ENCODE measurements at places on chromosomes 5 and 9.

GRCh38 chr5:74009502-74009901 is 383.5 kb downstream of the ARHGEF28 start:
- DNase-seq = no peak

DNA sequence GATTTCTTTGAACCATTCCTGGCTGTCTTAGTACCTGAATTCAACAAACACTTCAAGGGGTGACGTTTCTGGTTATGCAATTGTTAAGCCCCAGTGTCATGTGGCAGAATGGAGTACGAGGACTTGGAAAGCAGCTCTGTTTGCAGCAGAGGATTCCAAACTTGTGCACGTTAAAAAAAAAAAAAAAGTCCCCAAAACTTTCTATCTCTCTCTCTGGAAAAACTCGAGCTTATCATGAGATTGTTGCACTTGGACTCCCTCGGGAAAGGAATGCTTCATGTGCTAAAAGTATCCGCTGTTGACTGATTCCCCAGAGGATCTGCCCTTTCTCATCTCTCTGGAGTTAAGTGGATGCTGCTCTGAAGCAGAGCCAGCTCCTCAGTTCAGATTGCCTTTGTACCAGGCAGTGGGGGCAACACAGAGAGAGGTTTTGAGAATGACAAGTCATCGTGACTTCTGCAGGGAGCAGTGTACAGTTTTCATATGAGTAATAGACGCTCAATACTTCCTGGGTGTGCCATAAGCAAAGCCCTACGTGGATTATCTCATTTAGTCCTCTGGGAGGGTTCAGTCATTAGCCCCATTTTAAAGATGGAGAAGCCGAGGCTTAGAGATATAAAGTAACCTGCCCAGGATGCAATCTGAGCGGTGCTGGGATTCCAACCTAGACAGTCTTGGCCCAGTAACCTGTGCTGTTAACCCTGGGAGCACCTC is 28.1 kb downstream of the TMOD1 start:
- no peak for DNase-seq

- DNase-seq = peak; percentile 61
Observed at GRCh38 chr5:176629853-176630680, at the start of the genes EIF4E1B and SNCB. Gene EIF4E1B (plus strand): TSS chr5:176630675. CDS start chr5:176642788, 12,113 bp downstream. Gene SNCB (minus strand): TSS chr5:176630534. CDS start chr5:176629654, 880 bp downstream.

GRCh38 chr5:12837592-12837991 is 933.3 kb upstream of the CTNND2 start:
- DNase-seq = no peak

DNA sequence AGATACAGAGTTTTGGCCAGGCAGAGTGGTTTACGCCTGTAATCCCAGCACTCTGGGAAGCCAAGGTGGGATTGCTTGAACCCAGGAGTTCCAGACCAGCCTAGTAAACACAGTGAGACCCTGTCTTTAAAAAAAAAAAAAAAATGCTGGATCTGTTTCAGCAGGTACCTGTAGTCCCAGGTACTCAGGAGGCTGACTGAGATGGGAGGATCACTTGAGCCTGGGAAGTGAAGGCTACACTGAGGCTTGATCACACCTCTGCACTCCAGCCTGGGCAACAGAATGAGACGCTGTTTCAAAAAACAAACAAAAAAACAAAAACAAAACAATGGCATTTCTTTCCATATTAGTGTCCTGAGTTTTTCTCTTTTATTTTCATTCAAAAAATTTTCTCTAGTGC is 19.0 kb downstream of the UNC13B start:
- DNase-seq = no peak

- no peak for DNase-seq
Observed at GRCh38 chr9:4592886-4593285, 69.2 kb upstream of the PLPP6 start.

- DNase-seq = no peak
Observed at GRCh38 chr5:178525906-178526732, 64.1 kb downstream of the COL23A1 start.

DNA sequence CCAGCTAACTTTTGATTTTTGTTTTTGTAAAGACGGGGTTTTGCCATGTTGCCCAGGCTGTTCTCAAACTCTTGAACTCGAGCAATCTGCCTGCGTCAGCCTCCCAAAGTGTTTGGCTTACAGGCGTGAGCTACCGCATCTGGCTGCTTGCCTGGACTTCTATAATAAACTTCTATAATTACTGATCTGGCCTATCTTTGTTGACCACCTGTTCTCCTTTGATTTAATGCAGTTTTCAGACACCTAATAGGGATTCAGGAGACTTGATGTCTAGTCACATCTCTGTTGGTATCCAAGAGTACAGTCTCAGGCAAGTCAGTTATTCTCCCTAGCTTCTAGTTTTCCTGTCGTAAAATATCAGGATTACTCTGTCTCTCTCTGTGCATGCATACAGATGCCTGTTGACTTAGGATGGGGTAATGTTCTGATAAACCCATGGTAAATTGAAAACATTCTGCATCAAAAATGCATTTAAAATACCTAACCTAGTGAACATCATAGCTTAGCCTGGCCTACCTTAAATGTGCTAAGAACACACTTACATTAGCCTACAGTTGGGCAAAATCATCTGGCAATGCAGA is 51.5 kb upstream of the NR3C1 start:
- DNase-seq = no peak

GRCh38 chr9:99925541-99925940 is 19.1 kb downstream of the STX17 start:
- no peak for DNase-seq

DNA sequence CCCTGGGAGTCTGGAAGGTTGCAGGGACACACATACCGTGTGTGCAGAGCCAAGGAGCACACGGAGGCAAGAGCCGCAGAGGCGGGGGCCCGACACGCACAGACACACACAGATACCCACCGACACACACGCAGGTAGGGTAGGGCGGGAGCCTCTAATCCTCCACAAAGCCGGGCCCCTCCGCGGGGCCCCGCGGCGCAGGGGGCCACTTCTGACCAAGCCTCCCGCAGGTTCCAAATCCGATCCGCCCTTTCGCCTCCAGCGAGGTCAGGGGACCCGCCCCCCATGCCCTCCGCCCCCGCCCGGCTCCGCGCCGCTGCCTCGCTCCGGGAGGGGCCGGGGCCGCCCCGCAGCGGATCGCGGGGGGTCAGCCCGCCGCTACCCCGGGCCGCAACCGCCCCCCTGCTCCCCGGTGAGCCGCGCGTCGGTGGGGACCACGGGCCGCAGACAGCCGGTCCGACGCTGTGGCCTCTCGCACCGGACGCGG is 1.4 kb upstream of the LMX1B start:
- no peak for DNase-seq

DNA sequence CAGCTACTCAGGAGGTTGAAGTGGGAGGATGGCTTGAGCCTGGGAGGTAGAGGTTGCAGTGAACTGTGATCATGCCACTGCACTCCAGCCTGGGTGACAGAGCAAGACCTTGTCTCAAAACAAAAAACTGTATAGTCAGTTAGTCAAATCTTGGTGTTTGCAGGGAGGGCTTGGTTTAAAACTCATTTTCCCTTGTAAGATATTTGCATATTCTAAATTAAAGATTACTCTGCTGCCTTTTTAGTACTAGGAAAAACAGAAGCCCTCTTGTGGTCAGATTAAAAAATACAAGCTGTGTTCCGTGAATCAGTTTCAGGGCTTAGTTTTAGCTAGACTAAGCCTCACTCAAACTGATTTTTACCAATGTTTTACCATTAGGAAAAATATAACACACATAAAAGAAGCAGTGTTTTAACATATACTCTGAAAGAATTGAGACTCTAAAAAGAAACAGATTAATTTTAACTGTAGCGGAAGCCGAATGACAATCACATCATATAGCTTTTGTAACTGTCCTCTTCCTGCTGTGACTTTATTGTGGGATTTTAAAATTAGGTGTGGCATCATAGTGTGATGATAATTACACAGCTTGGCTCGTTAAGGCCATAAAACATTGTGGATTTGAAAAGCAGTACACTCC is 84.9 kb upstream of the BASP1 start:
- no peak for DNase-seq

DNA sequence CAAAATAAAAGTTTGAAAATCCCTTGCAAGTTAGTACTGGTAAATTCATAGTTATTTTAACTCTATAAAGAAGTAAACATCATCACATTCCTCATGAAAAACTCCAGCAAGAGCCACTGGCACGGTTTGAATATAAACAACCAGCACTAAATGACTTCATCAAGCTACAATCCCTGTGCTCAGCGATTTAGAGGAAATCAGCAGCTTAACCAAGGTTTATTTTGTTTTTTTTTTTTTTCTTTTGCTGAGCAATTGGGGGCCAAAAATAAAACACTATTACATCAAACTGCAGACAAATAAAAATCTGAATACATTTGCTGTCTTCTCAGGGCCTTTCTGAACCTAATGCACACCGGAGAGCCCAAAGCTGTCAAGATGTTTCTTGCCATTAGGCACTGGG is 106.2 kb upstream of the SLC24A2 start:
- DNase-seq = no peak

- DNase-seq = no peak
Observed at GRCh38 chr5:177512736-177513380, 3.2 kb upstream of the DOK3 start.

- DNase-seq = no peak
Observed at GRCh38 chr5:57445705-57446037, 36.9 kb downstream of the ACTBL2 start.

- no peak for DNase-seq
Observed at GRCh38 chr5:36741128-36741527, 134.7 kb downstream of the SLC1A3 start.

GRCh38 chr5:140041492-140042392 is 1.4 kb downstream of the NRG2 start:
- DNase-seq = peak; percentile 11

All from activated naive CD4-positive, alpha-beta T cell treated with anti-CD3 and anti-CD28 coated beads, Interleukin-2, amount 50 U/mL, for 16 hours (primary cell).